ENCODE measurements at places on chromosomes 6 and 20. TPM values are rescaled to one million over a fixed set of nuclear protein-coding genes. Genes with fewer than 3 reads are reported as not detected.

- no peak for DNase-seq
Observed at GRCh38 chr6:50330347-50330746, 280.6 kb upstream of the DEFB112 start.

DNA sequence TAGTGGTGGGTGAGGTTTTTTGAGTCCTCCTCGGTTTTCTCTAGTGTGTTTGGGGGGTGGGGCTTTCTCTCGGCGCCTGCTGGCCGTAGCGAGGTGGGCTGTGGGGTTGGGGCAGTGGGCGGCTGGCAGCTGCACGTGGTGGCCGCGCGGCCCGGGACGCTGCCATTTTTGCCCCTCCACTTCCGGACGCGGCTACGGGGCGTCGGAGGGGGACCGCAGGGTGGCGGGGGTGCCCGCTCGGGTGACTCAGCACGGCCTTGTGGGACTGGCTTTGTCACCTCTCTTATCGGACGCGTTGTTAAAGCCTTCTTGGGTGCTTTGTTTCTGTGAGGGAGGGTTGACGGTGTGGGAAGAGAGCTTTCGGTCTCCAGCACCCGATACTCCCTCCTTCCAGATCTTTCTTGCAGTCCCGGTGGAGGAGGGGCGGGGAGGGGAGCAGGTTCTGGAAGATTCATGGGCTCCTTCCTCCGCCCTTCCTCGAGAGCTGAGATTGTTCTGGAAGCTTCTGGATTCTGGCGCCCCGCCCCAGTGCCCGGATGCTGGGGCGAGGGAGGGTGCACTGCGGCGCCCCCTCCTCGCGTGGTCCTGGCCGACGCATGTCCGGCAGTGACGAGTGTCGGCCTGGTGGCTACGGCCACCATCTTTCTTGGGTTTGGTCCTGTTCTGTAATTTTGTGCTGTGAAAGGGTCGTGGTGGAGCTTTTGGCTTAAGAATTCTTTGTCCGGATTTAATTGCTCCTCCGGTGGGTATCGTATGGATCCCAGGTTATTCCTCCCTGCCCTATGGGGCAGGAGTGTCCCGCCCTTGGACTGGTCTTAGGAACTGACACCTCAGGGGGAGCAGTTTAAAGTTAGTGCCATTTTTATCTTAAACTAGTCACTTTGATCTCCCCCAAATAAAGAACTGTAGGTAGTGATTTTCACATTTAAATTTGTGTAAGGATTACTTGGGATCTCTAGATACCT is 719 bp downstream of the HSP90AB1 start:
- DNase-seq = peak; percentile 72

GRCh38 chr6:27312950-27313271 is 838 bp upstream of the POM121L2 start:
- DNase-seq = no peak

Gene SIRPD
- total RNA-seq = not detected

- no peak for DNase-seq
Observed at GRCh38 chr6:2684766-2685754, 65.7 kb downstream of the MYLK4 start.

Gene MAPK13
- 12.2 TPM for total RNA-seq

DNA sequence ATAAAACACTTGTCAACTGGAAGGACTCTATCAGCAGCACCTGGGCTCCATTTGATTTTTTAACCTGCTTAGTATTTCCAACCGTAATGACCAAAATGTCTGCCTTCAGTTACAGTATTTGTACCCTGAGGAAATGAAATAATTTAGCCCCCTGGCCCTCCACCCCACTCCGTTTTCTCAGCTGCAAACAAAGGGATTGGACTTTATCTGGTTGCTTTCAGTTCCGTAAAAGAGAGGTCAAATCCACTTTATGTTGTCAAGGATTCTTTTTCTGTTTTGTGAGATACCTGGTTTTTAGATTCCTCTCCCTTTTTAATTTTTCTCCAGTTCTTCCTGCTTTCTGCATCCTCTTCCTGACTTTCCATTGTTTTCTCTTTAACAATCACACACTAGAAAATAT is 64.4 kb upstream of the BMP2 start:
- no peak for DNase-seq

- DNase-seq = no peak
Observed at GRCh38 chr6:37200085-37200484, 30.1 kb downstream of the PIM1 start.

GRCh38 chr6:109793792-109794191 is 102.7 kb downstream of the FIG4 start:
- DNase-seq = peak; percentile 81

GRCh38 chr6:14386668-14387067 is 269.1 kb downstream of the CD83 start:
- DNase-seq = no peak

- DNase-seq = no peak
Observed at GRCh38 chr6:109322825-109323224, 59.4 kb downstream of the CD164 start.

DNA sequence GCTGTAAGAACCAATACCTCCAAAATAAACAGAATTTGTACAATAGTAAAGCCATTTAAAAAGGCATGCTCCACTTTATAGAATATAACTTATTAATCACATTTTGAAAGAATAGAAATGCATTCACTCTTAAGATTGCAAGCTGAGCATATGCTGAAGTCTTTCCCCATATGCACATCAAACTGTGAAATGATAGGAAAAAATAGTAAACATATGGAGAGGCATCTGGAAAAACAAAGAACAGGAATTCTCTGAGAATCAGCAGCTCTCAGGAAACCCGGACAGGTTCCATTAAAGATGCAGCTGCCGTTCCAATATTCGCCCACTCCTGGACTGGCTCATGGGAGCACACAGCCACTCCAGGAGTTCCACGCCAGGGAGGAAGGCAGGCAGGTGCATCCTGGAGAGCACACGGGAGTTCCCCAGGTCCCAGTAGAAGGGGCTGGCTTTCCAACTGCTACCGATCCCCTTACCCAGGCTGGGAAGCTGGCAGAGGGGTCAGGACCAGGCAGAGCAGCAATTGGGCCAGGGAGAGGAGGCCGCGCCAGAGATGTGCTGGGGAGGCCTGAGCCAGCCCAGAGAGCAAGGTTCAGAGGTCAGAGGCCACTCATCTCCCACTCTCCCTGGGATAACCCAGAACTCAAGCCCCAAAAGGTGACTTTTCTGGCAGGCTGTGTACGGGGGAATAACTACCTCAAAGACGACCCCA is 111.1 kb downstream of the DLL1 start:
- DNase-seq = no peak

DNA sequence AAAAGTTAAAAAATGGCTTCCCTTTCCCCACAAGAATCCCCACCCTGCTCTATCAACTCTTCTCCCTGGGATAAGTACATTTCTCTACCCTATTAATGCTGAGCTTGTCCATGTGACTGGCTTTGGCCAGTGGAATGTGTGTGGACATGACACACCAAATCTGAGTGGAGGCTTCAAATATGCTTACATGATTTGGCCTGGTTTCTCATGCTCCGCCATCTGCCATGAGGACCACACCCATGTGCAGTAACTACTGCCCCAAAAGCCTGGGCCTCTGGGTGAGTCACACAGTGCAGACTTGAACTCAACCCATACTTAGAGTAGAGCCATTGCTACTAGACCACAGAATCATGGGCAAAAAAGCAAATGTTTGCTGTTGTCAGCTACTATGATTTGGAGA is 65.4 kb downstream of the PRND start:
- no peak for DNase-seq

Gene COL9A3
- total RNA-seq = 28.1 TPM

Gene LY6G6D
- not detected for total RNA-seq

DNA sequence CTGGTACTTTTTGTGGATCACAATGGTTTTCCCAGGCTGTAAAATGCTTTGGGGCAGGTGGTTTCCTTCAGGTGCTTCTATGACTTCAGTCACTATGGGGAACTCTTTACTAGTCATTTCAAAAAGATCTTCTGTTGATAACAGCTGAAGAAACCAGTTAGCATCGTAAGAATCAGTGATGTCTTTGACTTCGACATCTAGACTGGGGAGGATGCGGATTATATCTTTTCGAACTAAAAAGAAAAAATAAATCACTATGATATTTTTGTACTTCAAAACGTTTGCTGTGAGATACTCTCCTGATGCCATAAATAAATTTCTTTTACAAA is 87.2 kb downstream of the THEMIS start:
- DNase-seq = no peak

All from tongue (tissue), 3 donors.